GDM1 (cell line): ENCODE measurements at places on chromosomes 1 and 21.

DNA sequence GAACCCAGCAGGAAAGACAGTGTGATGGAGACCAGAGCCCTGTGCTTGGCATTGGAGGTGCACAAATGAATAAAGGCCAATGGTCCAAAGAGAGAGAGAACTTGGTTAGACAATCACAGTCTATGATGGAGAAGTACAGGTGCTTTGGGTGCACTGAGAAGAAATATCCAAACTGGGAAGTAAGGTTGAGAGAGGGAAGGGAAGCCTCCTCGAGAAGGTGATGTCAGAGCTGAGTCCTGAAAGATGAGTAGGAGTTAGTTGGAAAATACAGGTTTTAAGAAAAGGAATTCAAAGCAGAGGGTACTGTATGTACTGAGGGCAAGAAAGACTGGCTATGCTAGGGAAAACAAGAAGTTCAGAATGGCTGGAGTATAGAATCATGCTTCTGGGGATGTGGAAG, 94.1 kb upstream of the CD53 start:
- DNase-seq = no peak

DNA sequence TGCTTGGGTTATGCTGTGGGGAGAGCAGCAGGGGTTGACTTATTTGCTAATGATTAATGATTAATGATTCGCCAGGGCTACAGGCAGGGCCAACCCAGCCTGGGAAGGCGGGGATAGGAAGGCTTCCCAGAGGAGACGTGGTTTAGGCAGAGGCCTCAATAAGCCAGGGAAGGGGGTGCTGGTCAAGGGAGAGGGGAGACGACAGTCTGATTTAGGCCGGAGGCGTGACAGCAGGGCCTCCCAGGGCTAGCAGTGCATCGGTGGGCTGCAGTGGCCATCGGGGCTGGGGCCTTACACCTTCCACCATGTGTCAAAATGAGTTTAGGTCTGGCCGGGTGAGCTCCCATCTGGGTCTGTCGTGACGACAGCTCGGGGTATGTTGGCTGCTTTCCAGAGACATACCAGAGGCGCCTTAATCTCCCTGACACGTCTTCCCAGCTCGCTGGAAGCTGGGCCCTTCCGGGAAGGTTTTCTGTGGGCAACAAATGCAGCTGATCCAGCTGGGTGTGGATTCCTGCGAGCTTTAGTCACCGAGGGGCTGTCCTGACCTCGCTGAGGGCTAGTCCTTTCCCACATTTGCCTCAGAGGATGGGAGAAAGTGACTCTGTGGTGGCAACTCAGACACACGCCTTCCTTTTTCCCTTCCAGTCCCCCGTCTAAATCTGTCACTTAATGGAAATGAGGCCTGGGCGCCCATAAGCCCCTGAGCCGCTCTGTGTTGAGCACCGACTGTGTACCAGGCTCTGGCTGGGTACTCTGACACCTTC, 3.7 kb upstream of the SLC1A7 start:
- no peak for DNase-seq

- no peak for DNase-seq
Measured at GRCh38 chr1:12384836-12385456, 155.1 kb downstream of the VPS13D start.

DNA sequence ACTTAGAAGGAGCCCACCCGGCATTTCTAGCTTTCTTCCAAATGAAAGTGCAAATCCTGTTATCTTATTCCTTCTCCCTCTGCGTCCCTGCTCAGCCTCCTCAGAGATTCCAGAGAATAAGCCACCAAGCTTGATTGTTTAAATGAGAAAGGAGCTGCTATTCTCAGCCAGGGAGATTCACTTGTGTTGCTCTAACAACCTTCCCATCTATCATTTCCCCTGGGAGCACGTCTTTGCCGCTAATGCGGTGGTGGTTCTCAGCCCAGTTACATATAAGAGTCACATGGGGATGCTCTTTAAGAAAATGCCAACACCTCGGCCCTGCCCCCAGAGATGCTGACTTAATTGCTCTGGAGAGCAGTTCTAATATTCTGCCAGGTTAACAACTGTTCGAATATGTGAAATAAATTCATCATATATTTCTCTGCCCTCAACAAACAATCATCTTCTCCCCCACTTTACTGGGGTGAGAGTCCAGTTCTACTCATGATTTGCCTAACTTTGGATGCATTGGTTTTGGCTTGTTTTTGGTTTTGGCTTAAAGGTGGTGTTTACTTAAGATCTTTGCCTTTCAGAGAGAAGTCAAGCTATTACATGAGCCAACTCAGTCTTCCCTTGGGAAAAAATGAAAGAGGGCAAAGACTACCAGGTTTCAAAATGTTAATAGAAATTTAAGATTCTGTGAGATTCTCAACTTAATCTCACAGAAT, 213.9 kb downstream of the SEC16B start:
- DNase-seq = no peak

DNA sequence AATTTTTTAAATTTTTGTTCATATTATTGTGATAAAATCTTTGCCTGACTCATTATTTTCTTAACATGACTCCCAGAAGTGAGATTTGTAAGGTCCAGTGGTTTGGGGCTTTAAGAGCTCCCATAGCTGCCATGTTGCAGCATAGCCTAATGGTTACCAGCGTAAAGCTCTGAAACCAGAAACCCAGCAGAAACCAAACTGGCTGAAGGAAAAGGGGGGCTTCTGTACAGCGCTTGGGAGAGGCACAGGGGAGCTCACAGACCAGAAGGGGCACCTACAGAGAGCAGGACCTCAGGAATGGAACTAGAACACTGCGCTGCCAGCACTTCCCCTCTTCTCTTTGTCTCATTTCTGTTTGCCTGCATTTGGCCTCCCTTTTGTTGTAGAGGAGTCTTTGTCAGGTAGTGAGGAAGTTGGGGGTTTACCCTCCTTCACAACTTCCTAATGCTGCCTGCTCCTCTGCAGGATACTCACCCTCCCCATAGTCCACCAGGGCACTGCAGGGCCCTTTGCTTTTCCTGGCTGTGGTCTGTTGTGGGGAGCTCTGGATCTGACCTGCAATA, 2.6 kb upstream of the PYCR2 start:
- DNase-seq = peak; percentile 42

DNA sequence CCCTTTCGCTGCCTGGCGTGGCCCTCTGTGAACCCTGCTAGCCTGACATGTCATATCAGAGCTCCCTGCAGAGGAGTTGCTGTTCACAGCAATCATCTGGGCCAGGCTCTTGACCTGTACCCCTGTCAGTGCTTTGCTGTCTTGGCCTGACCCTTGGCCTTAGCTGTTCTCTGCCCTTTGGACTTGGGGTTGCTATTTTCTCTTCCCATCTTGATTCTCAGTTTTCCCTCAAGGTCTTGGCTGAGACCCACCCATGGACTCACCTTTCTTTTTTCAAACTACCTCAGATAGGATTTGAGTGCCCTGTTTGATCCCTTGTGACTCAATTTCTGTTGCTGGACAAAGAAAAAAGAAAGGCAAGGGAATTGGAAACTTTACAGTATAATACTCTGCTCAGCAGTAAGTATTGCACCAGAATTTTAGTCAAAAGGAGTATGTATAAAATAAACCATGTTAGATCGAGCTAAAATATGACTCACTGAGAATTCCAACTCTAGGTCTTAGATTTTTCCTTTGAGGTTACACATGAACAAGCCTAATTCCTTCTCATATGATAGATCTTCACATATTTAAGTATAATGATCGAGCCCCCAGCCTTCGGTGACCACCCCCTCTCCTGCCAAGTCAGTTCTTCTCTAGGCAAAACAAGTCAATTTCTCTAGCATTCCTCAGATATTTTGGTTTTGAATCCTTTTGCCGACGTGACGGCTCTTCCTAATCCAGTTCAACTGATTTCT, 110.5 kb downstream of the NGF start:
- no peak for DNase-seq

GRCh38 chr1:28803051-28803450, 8.9 kb upstream of the OPRD1 start:
- DNase-seq = no peak

DNA sequence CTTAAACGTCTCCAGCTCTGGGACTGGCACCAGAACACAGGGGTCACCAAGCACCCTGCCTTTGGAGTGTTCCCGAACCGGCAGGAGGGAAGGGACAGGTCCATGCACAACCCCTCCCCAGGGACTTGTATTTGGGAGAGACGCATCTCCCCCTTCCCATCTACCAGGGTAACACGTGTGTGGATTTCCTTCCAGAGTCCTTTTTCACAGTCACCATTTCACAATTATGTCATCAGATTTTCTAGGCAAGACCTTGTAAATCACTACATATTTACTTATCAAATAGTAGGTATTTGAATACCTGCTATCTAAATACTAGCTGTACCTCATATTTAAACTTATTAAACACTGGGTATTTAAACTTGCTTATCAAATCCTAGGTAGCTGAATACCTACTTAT, 57.4 kb upstream of the AJAP1 start:
- DNase-seq = no peak

GRCh38 chr1:226988334-226988666, 48.2 kb downstream of the COQ8A start:
- no peak for DNase-seq

GRCh38 chr1:163170975-163171676, 31.6 kb downstream of the RGS5 start:
- DNase-seq = no peak

- DNase-seq = no peak
Measured at GRCh38 chr1:206685334-206685768, 646 bp downstream of the MAPKAPK2 start.

- DNase-seq = no peak
Measured at GRCh38 chr1:110424699-110425611, 17.5 kb upstream of the LAMTOR5 start.

- no peak for DNase-seq
Measured at GRCh38 chr1:94144836-94145235, 23.9 kb upstream of the ABCA4 start.

DNA sequence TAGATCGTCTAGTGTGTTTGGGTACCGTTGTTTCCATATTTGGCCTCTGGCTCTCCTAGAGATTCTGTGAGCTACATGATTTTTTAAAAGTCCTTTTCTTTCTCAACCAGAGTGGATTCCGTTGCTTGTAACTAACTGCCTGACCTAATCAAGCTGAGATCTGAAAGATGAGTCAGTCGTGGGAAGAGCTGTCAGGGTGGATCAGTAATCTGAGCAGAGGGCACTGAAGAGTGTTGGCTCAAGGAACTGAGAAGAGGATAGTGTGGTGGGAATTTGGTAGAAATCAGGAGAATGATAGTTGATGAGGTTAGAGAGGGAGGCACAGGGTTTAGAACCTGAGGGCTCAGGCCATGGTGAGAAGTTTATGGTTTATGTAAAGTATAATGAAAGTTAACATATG, 52.2 kb downstream of the TRAF5 start:
- DNase-seq = no peak

DNA sequence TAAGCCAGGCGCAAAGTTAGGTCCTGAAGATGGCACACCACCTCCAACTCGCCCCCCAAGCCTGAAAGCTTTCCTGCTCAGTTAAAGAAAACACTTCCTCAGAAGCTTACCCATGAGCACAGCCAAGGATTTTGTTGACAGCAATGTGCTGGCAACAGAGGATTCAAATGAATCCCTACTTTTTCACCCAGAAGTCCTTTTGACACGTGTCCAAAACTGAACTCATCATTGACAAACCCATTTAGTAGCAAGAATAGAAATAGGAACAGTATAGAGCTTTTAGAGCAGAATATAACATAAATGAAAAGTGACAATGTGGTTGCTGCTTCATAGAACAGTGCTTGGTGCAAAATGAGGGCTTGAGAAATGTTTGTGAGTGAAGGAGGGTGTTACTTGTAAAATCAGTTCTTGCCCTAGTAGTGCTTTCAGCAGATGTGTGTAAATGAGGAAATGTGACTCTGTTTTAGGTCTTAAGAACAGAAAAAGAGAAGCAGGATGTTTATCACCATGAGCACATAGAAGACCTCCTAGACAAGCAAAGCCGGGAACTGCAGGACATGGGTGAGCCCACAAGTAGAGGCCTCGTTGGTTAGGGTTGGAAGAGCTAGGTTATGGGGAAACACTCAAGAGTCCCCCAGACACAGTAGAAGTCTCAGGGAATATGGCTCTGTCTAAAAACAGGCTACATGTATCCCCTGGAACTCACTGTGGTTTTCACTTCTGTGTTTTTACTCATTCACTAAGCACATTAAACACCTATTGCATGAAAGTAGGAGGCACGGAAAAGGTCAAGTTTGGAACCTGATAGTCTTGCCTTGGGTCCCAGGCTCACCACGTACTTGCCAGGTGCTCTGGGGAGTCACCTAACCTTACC, 48.6 kb upstream of the TMEM125 start:
- no peak for DNase-seq

GRCh38 chr21:27164208-27165177, 197.6 kb upstream of the ADAMTS5 start:
- no peak for DNase-seq

- no peak for DNase-seq
Measured at GRCh38 chr21:34994766-34995631, 54.1 kb downstream of the RUNX1 start.

GRCh38 chr1:162709870-162710269, 77.6 kb downstream of the DDR2 start:
- no peak for DNase-seq

DNA sequence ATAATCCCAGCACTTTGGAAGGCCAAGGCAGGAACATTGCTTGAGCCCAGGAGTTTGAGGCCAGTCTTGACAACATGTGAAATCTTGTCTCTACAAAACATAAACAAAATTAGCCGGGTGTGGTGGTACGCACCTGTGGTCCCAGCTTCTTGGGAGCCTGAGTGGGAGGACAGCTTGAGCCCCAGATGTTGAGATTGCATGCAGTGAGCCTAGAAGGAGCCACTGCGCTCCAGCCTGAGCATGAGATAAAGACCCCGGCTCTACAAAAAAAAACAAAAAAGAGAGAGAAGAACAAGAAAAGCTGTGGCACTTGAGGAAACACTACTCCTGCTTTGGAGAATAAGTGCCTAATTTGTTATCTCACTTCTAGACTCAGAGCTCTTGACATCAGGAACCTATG, 146.6 kb downstream of the GLUL start:
- DNase-seq = no peak

DNA sequence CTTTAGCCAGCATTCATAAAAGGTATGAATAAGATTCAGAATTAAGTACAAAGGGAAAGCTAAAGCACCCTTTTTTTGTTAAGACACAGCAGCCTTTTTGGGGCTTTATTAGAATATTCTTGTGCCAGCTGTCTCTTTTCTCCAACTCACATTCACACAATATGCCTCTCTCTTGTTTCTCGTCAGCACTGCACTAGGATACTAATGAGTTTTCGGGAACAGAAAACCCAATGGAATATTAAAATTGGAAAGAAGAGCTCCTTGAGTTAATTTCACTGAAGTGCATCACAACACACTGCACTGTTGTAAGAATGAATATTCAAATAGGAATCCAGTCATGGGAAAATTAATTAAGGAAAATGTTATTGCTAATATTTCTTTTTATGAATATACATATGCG, 410.4 kb upstream of the BEND5 start:
- no peak for DNase-seq
